ENCODE measurements at places on chromosomes 1 and 21.

DNA sequence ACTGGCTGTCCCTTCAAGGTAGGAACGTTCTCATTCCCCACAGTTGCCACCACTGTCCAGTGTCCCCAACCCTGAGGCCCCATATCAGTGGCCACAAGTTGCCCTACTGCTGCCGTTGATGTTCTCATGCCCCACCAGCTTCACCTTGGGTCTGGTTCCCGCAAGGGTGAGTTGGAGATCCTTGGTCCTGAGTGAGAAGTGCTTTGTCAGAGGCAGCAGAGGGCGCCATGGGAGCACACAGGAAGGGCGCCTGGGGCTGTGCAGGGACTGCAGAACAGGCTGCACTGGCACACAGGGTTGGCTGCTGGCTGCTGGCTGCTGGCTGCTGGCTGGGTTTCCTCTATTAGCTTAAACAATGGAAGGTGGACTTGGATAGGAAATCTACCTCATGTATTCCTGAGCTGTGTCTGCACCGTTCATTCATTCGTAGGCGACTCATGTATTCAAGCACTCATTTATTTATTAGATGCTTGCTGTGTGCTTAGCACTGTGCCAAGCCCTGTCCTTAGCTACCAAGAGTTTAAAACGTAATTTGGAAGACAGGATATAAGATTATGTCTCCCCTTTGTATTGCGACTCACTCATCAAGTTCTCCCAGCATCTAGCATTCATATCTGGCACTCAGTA is 2.1 kb upstream of the S100A9 start:
- DNase-seq, result peak; percentile 54

DNA sequence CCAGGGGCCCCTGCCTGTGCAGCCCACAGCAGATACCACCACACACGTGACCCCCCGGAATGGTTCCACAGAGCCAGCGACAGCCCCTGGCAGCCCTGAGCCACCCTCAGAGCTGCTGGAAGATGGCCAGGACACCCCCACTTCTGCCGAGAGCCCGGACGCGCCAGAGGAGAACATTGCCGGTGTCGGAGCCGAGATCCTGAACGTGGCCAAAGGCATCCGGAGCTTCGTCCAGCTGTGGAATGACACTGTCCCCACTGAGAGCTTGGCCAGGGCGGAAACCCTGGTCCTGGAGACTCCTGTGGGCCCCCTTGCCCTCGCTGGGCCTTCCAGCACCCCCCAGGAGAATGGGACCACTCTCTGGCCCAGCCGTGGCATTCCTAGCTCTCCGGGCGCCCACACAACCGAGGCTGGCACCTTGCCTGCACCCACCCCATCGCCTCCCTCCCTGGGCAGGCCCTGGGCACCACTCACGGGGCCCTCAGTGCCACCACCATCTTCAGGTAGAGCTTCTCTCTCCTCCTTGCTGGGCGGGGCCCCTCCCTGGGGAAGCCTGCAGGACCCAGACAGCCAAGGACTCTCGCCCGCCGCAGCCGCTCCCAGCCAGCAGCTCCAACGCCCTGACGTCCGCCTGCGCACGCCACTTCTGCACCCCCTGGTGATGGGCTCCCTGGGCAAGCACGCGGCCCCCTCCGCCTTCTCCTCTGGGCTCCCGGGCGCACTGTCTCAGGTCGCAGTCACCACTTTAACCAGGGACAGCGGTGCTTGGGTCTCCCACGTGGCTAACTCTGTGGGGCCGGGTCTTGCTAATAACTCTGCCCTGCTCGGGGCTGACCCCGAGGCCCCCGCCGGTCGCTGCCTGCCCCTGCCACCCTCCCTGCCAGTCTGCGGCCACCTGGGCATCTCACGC is 51.0 kb downstream of the COL18A1 start:
- peak; percentile 28 for DNase-seq

DNA sequence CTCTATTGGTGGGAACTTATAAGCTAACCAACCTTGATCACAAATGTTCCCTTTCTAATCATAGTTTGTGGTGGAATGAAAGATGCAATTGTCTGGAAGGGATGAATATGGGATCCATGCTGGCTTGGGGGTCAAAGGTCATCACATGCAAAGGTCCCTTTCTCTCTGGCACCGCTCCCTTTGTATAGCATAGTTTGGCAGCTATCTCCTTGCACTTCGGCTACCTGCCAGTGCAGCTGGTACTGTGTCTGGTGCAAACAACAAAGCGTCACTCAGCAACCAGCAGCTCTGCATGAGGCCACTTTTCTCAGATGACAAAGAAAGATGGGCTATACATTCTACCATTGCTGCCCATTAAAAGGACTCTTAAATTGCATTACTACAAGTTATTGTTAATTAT is 188.2 kb upstream of the NFIA start:
- peak; percentile 61 for DNase-seq

GRCh38 chr21:22993822-22994574 is 1995.8 kb downstream of the NCAM2 start:
- no peak for DNase-seq

GRCh38 chr1:87151500-87152421 is 176.9 kb upstream of the LMO4 start:
- no peak for DNase-seq

GRCh38 chr1:178581351-178582303 is 68.7 kb downstream of the TEX35 start:
- peak; percentile 51 for DNase-seq

GRCh38 chr21:34540206-34540605 is 28.2 kb upstream of the KCNE1 start:
- DNase-seq, result no peak

DNA sequence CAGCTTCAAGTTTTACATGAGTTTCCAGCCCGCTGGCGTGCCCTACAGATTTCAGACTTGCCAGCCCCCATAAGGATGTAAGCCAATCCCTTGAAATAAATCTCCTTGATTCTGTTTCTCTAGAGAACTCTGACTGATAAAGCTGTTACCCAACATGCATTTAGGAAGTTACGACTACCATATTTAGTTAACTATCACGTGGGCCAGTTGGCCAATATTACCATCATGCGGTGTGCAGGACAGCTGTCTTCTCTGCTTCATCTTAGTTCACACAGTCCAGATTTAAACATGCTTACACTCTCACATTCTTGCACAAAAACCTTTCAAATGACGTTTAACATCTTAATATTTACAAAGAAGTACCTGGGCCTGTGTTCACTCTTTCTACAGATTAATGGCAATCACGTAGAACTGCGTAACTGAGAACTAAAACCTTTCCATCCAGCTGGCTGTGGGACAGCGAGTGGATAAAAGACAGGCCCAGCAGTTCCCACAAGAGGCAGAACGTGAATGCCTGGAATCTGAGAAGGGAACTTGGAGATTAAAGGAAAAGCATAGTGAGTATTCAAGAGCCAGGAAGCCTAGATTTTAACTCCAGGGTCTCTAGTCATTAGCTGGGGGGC is 20.8 kb downstream of the FAM177B start:
- no peak for DNase-seq

GRCh38 chr1:94231746-94232145 is 5.6 kb downstream of the ARHGAP29 start:
- no peak for DNase-seq

- DNase-seq, result no peak
Observed at GRCh38 chr1:71706029-71706671, 576.2 kb downstream of the NEGR1 start.

- DNase-seq, result no peak
Observed at GRCh38 chr1:47767741-47768100, 229.5 kb downstream of the TRABD2B start.

- no peak for DNase-seq
Observed at GRCh38 chr1:246607462-246607861, 41.2 kb downstream of the CNST start.

DNA sequence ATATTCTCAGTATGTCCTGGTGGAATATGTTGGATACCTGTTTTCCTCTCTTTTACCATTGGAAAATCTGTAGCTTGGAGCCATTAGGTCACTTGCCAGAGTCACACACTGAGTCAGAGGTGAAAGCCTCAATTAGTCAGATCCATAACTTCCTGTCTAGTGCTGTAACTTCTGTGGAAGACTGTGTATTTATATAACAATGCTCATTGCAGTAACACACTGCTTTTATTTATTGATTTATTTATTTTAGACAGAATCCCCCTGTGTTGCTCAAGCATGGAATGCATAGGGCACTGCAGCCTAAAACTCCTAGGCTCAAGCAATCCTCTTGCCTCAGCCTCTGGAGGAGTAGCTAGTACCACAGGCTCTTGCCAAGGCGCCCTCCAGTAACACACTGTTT is 1.3 kb upstream of the DOCK7 start:
- no peak for DNase-seq

DNA sequence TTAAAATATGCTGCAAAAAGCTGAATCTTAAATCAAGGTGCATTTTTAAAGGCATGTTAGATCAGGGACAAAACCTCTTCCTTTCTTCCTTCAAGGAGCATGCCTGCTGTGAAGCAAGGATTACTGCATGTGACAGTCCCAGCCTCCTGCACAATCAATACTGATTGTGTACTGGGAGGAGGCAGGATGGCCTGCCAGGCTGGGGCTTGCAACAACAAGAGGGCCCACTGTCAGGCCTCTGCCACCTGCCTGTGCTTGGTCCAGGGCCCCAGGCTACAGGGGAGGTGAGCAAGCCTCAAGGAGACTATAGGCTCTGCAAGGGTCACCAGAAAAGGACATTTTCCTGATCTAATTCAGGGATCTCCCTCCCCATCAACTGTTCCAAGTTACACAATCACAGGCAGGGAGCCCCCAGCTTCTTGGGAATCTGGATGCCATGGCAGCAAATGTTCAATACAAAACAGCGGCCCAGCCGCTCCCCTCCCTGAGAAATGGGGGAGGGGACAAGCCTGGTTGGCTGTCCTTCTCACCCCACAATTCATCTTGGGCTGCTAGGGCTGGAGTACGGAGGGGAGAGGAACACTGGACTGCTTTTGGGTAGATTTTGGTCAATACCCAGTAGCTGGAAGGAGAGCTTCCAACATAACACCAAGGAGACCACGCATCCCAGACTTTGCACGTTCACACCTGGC is 76.7 kb downstream of the SSBP3 start:
- no peak for DNase-seq

- no peak for DNase-seq
Observed at GRCh38 chr1:193356249-193356648, 169.8 kb upstream of the B3GALT2 start.

GRCh38 chr1:77825131-77825709 is 45.8 kb downstream of the MIGA1 start:
- peak; percentile 39 for DNase-seq

GRCh38 chr1:219298571-219299148 is 125.0 kb downstream of the LYPLAL1 start:
- no peak for DNase-seq

DNA sequence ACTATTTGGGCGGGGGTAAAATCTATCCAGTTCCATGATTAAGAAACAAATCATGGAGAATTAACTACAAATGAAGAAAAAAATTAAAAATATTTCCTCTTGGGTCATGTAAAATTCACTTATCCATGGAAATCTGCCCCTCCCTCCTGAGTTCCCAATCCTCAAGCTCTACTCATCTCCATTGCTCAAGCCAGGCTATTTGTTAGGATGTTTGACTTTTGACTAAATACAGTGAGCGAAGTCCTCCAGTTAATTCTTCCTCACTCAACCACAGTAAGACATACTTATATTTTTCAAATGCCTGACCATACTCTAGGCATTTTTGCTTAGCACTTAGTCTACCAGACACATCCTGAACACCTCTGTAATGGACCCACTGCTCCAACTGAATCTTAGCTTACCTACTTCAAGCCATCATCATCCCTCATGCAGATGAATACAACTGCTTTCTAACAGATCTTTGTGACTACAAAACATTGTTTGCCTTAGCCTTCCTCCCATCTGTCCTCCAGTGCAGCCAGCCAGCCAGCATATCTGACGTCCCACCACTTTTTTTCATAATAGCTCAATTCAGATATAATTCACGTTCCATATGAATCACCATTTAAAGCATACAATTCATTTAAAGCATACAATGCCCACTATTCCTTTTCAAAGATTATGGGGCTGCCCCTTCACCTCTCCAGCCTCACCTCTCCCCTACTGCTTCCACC is 154.2 kb downstream of the RERE start:
- no peak for DNase-seq

GRCh38 chr1:34781071-34781843 is at the start of gene GJB3:
Gene GJB3, plus strand, starts transcription at chr1:34781214. Its CDS starts 3,549 bp downstream, at chr1:34784763.
- no peak for DNase-seq

DNA sequence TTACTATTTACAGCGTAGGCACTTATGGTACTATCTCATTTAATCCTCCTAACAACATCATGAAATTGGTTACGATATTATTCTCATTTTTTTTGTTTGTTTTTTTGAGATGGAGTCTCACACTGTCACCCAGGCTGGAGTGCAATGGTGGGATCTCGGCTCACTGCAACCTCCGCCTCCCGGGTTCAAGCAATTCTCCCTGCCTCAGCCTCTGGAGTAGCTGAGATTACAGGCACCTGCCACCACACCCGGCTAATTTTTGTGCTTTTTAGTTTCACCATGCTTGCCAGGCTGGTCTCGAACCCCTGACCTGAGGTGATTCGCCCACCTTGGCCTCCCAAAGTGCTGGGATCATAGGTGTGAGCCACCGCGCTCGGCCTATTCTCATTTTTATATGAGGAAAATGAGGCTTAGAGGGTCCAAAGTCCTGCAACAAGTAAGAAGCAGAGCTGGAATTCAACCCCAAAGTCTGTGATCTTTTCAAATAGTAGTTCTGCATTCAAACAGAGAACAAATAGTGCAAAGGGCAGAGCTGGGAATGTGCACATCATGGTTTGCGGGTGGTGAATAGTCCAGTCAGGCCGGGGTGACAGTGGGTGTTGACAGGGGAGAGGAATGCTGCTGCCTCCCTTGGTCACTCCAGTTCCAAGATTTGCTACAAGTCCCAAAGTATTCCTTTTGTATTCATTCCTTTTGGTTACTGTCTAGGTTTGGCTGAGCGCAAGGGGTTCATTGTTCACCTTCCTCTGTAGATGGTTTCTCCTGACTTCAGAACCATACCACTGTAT is 4.6 kb downstream of the PRUNE1 start:
- no peak for DNase-seq

- DNase-seq, result no peak
Observed at GRCh38 chr1:27966402-27967105, 6.8 kb downstream of the XKR8 start.

DNA sequence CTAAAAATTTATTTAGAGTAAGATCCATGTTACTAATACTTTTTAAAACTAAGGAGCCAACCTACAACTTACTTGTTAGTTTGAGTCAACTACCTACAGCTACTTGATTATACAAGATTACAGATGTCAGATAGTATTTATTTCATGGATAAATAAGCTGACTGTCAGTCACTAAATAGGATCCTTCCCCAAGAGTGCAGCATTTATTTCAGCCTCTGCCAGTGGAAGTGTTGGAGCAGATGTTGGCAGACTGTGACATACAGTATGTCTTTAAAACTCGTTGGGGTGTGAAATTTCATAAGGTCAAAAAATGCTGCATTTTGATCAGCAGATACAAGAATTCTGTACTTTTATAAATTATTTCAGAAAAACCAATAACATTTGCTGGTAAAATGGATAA is 156.2 kb downstream of the AKT3 start:
- DNase-seq, result no peak

Data from NCI-H1105 treated with DMSO at 0.1 percent for 48 hours (cell line).